ENCODE measurements at places on chromosomes 5 and 9.

DNA sequence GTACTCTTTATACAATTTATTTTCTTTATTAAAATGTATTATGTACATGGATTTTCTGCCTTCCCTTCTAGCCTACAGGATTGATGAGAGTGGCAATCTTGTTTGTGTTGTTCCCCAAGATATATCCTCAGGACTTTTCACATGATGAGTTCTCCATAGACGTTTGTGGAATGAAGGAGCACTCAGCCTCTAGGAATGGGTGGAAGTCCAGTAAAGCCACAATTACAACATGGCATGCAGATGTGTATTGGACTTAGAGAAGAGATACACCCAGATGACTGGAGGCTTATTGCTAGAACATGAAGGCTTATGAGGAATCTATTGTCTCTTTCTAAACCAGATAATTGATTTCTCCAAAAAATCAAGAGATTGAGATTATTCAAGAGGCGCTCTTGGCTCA is 8.2 kb upstream of the DOCK2 start:
- peak; percentile 95 for DNase-seq

DNA sequence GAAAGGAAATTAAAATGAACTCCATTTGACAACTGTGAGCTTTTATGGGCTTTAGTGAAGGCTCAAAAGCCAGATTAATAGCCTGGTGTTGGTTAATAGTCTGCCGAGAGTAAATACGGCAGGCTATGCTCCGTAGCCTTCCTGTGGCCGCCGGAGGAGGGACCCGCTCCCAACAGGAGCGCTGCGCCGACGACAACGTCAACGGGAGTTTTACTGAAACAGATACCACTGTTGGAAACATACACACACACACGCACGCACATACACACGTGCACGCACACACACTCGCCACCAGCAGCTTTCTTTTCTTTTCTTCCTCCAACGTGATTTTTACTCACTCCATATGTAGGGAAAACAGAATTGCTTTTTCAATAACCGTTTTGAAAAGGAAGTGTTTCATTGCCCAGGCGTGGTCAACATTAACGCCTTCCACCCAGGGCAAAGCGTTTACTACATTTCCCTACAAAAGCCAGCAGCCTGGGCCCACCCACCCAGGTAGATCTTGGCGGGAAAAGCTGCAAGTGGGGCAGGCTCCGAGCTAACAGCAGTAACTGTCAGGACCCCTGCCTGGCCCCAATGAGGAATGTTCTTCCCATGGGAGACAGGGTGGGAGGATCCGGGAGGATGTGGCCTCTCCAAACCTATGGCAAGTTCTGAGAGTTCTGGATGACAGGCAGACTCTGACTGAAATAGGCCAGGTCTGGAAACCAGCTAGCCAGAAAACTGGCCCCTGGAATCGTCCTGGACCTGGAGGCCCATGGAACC is 72.3 kb downstream of the PAX5 start:
- DNase-seq: peak; percentile 15

- no peak for DNase-seq
Observed at GRCh38 chr9:124347968-124348358, 67.3 kb downstream of the PSMB7 start.

- no peak for DNase-seq
Observed at GRCh38 chr5:113218906-113219517, 215.8 kb downstream of the TSSK1B start.

DNA sequence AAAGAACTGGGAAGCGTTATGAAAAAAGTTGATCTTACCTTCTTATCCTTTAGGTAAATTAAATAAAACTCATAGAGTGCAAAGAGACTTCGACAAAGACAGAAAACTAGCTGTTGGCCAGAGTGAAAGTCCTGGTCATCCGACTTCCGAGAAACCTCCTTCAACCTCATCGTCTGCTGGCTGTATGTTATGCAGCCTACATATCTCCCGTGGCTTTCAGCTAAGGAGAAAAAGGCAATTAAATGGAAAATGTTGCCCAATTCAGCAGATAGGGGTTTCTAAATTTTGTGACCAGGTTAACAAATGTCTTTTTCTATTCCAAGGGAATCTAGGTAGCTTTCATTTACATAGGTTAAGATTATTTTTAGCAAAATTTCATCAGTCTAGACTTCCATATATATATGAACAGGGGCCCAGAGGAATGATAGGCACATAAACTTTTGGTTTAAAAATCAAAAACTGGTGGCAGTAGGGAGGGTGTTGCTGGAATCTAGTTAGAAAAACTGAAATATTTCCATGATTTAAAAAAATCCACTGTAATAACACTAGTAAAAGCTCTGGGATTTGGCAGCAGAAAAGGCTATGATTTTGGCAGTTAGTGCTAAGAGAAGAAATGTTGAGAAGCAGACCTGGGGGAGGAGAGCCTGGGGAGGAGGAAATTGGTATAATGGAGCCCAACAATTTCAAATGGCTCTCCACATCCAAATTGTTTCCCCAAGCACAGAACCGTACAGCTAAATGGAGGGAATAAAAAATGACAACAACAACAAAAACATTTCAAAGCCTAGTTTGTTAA is 32.1 kb downstream of the RAI14 start:
- DNase-seq: no peak

- DNase-seq: no peak
Observed at GRCh38 chr9:122780026-122780425, 8.7 kb upstream of the OR5C1 start.

DNA sequence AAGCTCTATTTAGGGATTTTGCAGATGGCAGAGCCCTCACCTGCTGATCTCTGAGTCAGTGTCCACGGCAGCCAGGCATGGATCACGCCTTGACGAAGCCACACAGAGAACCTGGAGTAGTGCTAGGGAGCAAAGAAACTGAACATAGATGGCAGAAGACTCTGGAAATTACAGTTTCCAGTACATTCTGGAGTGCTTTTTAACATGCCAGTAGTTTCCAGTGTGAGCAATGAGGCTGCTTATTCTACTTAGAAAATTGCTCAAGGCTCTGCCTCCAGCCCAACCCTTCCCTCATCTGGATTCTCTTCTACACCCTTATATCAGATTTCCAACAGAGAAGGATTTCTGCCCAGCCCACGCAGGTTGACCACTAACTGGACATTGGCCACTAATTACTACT is 203.3 kb downstream of the ADAMTS12 start:
- DNase-seq: peak; percentile 47

GRCh38 chr5:172188893-172189692 is 1.1 kb upstream of the STK10 start:
- DNase-seq: no peak

DNA sequence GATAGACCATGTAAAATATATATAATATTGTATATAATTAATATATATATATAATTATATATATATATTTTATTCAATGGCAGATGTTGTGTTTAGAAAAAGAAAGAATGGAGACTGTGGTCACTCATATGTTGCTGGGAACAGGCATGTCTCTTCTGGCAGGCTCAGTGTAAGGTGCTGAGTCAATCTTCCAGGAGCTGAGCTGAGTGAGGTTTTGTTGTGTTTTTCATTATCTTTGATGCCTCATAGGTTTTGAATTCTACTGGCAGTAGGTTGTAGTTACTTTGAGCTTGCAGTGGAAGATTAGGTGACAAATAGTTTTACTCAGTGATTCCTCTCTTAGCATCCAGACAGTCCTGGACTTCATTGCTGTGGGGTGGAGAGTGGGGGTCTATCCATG is 561.3 kb downstream of the IRX1 start:
- no peak for DNase-seq

DNA sequence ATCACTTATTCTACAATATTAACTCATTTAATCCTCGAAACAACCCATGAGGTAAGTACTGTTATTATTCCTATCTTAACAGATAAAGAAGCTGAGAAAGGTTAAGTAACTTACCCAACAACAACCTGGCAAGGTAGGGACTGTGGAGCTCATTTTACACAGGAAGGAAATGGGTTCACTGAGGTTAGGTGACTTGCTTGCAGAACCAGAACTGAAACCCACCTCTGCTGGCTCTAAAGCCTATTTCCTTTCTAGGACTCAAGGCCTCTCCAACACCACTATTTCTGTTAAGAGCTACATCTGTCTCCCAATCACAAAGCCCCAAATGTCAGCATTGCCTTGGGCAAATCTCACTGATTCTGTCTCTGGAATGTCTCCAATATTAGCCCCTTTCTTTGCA is 38.9 kb upstream of the IFNK start:
- no peak for DNase-seq

- DNase-seq: no peak
Observed at GRCh38 chr9:78010445-78010844, 21.2 kb downstream of the GNAQ start.

GRCh38 chr9:129624168-129624759 is 1.7 kb upstream of the NTMT1 start:
- DNase-seq: peak; percentile 43

DNA sequence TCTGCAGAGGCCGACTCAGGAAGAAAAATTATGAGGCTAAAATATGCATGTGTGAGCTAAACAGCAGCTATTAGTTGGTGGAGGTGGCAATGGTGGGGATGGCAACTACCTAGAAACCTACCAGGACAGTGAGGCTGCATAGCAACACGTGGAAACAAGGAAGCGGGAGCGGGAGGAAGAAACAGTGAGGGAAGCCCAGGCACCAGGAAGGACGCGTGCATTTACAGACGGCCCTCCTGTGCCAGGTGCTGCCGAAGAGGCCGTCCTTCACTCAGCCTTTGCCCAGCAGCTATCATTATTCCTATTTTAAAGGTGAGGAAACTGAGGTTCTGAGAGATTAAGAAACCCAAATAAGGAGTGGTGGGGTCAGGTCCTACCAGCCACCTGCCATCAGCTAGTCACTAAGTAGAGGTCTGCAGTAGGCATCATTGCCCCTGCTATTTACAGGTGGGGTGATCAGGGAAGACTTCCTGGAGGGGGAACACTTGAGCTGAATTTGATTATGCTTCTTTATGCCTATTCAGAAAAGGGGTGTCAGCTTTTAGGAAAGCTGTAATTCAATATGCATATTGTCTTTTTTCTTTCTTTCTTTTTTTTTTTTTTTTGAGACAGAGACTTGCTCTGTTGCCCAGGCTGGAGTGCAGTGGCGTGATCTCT is 125.3 kb downstream of the CRB2 start:
- DNase-seq: no peak

- DNase-seq: no peak
Observed at GRCh38 chr5:141597394-141597793, 21.4 kb downstream of the DIAPH1 start.

GRCh38 chr9:103816146-103816545 is 278.0 kb upstream of the SMC2 start:
- DNase-seq: no peak

GRCh38 chr5:82331557-82331956 is 53.4 kb upstream of the RPS23 start:
- no peak for DNase-seq

DNA sequence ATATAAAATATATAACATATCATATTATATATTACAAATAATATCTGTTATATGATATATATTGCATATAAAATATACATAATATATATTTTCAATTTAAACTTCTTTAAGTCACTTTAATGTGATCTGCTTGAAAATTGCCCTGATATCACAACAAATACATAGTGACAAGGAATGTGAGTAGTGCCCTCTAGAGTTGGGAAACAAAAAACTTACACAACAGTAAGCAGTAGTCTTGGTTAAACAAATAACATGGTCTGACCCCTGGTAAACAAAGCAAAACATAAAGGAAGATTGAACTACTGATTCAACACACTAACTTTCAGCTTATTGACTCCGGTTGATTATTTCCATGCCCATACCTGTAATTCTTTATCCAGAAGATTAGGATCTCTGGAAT is 188.3 kb upstream of the NMUR2 start:
- no peak for DNase-seq

DNA sequence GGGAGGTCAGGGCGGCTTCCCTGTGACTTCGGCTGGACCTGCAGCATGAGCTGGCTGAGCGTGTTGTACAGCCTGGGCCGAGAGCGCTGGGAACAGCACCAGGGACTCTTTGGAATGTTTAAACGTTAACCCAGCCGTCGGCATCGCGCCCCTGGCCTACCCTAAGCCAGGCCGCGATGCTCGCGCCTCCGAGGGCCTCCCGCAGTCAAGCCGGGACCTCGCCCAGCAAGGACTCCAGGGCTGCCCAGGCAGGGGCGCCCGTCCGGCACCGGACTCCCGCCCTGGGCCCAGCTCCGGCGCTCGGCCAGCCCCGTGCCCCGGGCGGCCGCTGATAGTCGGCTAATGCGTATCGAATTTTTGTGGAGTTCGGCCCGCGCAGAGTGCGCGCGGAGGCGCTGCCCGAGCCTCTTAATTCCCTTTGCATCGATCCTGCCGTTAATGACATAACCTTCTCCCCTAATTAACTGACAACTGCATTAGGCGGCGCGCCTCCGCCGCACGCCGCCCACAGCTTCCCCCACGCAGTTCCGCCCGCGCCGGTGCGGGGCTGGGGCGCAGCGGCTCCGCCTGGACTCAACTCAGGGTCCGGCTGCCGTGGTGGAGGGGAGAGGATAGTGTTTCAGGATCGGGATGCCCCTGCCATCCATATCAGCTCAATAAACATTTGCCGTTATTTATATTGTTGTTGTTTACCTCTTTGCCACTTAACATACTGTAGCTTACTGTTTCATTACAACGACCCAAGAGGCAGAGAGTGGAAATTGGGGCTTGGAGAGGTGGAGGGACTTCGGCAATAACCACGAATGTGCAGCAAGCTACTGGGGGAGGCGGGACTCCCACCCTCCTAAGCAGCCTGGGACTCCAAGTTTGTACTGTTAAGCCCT is 28.8 kb upstream of the CDC23 start:
- peak; percentile 28 for DNase-seq

- DNase-seq: no peak
Observed at GRCh38 chr9:132595319-132595718, 12.9 kb downstream of the BARHL1 start.
